Activated CD4-positive, alpha-beta memory T cell treated with anti-CD3 and anti-CD28 coated beads, Interleukin-2, amount 10 ng/mL, durations not matched to agents 7 days and 5 days (primary cell): ENCODE measurements at places on chromosomes 6 and 20.

- no peak for DNase-seq
Observed at GRCh38 chr6:39599341-39599740, 125.9 kb downstream of the KIF6 start.

GRCh38 chr20:45630371-45630770, 713 bp downstream of the WFDC9 start:
- no peak for DNase-seq

- DNase-seq = no peak
Observed at GRCh38 chr6:139311831-139312230, 20.0 kb upstream of the TXLNB start.

DNA sequence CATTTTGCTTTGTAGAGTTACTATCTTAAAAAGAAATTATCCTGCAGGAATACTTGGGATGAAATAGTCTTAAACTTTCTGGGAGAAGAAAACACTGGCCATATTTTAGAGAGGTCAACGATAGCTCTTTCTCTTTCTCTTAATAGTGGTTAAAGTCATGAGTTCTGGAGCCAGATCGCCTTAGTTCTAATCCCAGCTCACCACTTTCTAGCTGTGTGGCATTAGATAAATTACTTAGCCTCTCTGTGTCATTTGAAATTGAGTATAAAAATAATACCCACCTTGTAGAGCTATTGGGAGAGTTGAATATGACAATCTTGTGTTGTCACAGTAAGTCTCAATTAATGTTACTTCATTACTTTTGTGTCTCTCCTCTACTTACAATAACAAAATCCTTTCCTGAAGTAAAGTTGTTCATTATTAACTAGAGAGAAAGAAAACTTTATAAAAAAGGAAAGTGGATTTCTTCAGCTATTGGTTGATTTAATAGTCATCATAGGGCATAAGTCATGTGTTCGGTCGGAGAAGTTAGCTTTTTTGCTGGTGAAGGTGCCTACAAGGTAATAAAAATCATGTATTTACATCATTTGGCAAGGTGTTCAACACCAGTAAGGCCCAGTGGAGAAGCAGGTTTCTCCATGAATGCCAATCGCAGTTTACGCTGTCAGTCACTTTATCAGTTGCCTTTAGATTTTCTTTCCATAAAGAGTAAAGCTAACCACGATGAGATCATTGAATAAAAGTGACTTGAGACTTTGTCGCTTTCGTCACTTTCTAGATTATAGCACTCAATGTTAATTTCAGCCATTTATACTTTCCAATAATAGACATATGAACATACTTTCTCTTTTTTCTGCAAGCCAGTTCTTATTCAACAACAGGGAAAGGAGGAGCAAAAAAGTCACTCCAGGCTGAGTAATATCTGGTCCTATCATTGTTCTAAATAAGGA, 2.0 kb downstream of the NEDD9 start:
- no peak for DNase-seq

DNA sequence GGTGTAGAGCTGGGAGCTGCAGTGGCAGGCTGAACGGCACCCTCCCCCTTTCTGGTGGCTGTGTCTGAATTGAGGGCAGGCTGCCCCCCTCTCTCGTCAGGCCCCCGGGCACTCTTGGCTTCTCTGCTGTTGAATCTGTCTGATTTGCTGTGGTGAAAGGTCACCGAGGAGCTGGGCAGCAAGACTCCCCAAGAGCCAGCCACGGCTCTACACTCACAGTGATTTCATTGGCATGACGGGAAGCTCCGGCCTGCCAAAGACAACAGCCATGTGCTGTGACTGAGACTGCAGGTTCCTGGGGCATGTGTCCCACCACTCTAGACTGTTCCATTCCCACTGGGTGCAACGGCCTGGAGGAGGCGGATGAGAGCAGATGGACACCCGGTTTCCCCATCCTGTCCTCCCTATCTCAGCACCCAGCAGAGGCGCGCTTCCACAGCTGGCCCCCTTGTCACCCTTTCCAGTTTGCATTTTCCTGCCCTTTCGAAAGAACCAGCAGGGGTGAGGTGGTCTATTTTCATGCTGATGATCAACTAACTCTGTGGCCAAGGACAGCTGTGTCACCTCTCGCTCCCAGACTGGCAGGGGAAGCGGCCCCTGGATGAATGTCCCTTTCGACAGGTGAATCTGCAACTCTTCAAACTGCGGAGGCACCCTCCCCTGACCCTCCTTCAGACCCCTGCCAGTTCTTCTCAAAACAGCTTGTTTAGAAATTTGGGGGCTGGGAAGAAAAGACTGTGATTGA, 2.2 kb downstream of the APCDD1L start:
- DNase-seq = no peak

DNA sequence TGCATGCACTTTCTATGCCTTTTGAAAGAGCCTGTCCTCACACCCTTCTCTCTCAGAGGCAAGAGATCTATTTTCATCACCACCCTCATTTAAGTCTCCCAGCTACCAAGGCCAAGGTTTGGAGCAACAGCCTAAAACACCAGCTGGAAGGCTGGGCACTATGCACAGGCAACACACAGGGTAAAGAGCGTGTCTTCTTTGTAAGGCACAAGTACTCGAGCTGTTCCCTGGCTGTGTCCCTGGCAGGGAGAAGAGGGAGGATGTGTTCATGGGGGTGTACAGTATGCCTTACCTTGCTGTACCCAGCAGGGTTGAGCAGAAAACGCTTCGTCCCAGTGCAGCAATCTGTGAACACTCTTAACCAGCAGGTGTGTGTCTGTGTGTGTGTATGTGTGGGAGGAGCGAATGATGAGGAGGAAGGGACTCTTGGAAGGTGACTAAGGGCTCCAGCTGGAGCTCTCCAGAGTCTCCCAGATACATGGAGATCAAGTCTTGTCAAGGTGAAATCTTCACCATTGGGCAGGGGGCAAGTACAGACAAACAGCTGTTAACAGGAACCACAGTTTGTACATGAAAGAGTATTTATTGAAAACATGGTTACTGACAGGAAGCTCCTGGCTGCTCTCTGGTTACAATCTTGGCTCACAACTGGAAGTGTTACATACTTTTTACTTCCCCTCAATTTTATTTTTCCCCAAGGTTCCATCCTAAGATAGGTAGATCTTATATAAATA, 40.8 kb downstream of the ELMO2 start:
- no peak for DNase-seq

DNA sequence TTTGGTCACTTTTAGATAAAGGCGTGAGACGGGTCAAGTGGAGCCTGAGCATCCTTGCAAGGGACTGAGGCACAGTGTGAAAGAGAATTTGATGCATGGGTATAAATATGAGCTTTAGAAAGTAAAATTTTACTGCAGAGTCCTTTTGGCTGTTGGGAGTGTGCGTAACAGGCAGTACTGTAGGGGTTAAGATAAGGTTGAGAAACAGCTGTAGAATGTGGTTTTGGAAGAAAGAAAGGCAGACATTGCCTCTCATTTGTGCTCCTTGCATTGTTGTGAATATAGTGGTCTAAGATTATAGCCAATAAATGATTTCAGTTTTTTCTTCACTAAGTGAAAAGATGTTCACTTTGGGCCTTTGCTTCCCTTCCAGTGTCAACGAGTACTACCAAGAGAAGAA, 73.0 kb downstream of the RREB1 start:
- DNase-seq = no peak

GRCh38 chr6:21085643-21086042, 507.9 kb upstream of the SOX4 start:
- no peak for DNase-seq

GRCh38 chr6:154611241-154611640, 100.8 kb upstream of the CNKSR3 start:
- no peak for DNase-seq

GRCh38 chr20:1663917-1664316, 6.3 kb upstream of the SIRPG start:
- DNase-seq = no peak

- DNase-seq = no peak
Observed at GRCh38 chr6:25062070-25062811, 126.5 kb upstream of the RIPOR2 start.

DNA sequence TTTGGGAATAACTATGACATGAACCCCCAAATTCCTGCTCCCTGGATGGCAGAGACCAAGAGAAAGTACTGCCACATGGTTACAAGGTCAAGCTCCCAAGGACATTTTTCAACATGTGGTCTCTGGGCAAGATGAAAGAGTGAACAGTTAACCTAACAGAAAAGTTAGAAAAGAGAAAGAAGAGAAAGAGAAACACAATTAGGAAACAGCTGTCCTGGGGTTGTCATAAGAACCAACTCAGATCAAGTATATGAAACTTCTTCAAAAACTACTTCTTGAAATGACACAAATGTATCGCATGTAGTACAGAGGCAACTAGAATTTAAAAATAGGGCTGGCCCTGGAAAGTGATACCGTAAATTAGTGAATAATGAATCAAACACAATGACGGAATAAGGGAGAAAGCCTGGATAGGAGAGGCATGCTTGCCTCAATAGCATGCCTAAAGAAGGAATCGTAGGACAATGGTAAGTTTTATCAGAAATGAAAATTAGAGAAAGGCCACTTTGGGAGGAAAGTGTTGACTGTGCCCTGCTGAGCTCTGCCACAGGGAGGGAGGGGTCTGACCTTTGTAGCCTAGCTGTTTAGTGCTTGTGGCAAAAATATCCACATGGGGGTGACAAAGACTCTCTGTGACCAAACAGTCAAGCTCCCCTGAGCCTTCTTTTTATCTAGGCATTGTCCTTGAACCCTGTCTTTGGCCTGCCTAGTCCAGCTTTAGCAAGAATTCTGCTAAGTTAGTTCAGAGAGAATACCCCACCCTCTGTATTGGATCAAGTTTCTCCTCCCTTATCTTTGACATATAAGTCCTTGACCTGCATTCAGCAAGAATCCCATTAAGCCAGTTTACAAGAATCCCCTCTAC, 4.3 kb upstream of the DCBLD1 start:
- peak; percentile 31 for DNase-seq

DNA sequence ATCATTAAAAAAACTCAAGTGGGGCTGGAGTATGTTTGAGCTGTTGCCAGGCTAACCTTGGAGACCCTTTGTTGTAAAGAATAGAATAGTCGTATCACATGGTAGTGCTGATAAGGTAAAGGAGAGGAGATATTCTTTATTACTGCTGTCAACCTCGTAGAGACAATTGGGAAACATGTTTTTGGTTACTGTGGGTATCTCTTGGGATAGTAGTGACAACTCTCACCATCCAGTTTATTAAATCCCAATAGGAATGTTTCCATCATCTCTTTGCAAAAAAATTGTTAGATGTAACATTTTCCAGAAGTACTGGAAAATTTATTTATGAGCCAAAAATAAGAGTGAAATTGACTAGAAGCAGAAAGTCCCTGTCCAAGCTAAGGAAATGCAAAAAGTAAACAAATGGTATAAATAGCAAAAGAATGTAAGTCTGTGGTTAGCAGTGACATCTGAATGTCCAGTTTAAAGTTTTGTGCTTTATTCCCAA, 829.3 kb upstream of the CITED2 start:
- DNase-seq = no peak

DNA sequence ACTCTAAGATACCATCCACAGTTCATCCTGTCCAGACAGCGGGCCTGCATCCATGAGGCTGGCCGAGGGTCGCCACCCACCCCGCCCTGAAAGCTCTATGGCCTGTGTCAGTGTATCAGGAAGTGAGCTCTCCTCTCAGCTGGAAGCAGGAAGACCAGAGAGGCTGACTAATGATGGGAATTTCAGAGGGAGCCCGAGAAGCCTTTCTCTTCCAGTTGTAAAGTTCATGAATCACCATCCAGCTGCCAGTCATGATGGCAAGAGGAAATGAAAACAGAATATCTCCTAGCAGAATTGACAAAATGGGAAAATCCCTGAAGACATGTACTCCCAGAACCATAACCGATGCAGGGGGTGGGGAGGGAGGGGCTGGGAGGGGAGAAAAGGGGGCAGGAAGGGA, 109.6 kb upstream of the RPS6KA2 start:
- peak; percentile 8 for DNase-seq
